H9 (cell line): ENCODE measurements at places on chromosomes 4 and X. TPM values are rescaled to one million over a fixed set of nuclear protein-coding genes. Genes with fewer than 3 reads are reported as not detected.

Gene FHDC1
- 19.7 and 19.9 TPM in 2 replicates for total RNA-seq

Gene PCDH10
- total RNA-seq = 6.9 and 8.1 TPM in 2 replicates

Gene MMAA
- total RNA-seq = 2.1 and 3.0 TPM in 2 replicates

DNA sequence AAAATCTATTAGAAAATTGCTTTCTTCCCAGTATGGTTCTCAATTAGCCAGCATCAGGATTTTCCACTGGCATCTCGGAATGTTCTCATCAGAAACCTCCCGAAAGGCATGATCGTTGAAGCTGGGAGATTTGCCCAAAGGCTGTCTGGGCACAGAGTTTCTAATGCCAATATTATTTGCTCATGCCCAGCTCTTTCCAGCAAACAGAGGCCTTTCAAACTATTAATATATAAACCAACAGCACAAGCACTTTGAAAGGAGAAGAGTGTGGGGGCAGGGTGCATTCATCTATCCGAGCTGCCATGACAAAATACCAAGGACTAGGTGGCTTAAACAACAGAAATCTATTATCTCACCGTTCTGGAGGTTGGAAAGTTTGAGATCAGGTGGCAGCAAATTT is 88.3 kb upstream of the MSX1 start:
- no peak for DNase-seq

DNA sequence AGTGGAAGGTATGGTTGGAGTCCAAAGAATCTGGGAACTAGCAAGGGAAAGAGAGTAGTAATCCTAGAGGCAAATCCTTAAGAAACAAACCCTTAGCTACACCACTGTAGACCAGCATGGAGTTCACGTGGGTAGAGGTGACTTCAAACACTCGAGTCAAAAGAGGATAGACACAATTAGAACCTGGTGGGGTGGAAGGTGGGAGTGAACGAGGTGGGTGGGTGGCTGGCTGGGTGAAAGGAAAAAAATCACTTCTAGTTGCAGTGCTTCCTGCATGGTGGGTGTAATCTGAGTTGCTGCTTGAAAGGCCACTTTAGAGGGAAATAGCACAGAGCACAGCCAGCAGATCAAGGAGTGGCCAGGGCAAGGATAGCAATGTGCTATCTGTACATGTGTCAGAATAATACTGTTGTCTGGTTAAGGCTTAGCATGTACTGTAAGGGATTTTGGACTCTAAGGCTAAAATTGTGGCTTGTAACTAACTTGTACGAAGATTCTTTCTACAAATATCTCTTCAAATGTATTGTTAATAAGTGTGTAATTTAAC is 356.2 kb downstream of the GRIA2 start:
- DNase-seq = no peak

GRCh38 chr4:6390356-6390755 is 82.1 kb downstream of the PPP2R2C start:
- no peak for DNase-seq

- no peak for DNase-seq
Measured at GRCh38 chr4:138104284-138104680, 137.9 kb downstream of the SLC7A11 start.

GRCh38 chr4:16438986-16439385 is 212.7 kb upstream of the TAPT1 start:
- DNase-seq = no peak

- no peak for DNase-seq
Measured at GRCh38 chr4:14848229-14848628, 154.1 kb upstream of the CPEB2 start.
